ENCODE measurements at places on chromosomes 11 and 22.

DNA sequence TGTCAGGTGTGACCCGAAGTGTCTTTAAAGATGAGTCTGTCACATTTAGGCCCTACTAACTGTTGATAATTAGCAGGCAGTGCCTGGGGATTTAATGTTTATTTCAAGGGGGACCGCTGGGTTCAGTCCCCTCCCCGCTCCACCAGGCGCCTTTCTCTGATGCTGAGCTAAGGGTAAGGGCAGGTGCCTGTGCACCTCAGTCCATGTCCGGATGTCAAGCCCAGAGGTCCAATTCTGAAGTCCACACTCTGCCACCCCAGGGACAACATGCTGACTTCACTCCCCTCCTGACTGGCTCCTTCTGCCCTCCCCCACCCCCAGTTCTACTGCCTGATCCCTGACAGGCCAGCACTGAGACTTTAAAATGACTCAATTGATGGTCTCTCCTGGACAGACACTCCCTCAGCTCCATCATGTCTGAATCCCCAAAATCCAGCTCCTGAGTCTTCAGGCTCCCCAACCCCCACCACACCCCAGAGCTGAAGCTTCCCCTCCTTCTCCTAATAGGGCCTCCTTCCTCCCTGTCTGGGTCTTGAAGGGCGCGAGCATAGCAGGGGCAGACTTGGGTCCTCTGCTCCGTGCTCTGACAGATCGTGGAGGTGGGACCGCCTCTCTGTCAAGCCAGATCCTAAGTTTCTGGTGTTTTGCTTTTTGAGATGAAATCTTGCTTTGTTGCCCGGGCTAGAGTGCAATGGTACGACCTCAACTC lies 49.8 kb upstream of the ANO1 start:
- DNase-seq, result no peak

DNA sequence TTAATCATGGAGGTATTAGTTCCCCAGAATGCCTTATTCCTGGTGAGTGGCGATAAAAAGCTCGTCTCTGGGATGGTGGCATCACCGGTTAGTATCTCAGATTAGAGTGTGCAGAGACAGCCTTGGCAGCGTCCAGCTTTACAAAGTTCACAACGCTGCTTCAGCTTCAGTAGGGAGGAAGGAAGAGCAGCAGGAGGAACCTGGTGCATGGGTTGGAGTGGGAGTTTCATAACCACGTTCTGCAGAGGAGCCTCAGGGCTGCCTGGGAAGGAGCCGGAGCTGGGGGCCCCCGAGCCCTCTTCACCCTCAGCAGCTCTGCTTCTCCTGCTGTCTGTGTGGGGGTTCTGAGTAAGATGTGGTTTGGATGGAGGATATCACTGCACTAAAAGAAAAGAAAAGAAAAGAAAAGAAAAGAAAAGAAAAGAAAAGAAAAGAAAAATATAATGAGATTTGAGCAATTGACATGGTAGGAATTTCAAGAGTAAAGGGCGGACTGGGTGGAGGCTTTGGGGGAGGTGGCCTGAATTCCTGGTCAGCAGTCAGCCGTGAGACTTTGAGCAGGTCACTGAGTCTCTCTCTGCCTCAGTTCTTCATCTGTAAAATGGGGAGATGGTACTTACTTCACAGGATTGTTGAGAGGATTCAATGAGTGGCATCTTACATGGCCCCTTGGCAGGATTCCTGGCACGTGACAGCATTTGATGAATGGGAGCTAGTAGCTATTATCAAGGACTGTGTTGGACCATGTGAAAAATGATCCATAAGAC lies 6.5 kb downstream of the ASPHD2 start:
- DNase-seq, result no peak

DNA sequence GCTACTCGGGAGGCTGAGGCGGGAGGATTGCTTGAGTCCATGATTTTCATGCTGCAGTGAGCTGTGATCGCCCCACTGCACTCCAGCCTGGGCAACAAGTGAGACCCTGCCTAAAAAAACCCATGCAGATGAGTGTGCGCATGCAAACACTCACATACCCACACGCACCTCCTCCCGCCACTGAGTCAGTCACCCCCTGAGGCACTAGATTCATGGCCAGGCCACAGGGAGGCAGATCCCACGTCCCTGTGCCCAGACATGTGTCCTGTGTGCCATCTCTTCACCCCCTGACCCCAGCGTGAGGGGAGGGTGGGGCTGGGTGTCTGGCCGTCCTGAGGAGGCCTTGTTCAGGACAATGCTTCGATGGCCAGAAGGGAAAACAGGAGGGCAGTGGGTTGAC lies 15.5 kb downstream of the RELT start:
- no peak for DNase-seq

GRCh38 chr11:16111690-16112089 lies 244.7 kb downstream of the SOX6 start:
- no peak for DNase-seq

DNA sequence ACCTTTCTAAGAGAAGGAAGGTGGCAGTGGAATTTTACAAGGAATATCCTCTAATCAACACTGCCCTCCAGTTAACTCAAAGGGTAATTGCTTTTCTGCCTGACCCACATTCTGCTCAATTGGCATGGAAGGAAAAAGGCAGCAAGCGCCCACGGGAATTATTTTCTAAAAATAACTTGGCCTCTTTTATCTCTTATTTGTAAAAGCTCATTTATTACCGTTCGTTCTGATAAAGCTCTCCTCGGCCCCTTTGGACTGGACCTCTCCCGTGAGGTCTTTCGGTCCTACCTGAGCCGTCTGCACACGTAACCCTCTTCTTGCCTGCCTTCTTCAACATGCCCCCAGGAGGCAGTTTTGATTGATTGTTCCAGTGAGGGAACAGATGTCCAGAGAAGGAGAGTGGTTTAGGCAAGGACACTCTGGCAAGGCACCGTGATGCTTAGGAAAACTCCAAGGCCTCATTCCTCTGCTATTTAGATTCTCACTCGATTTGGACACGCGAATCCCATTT lies 53.2 kb upstream of the CRTAM start:
- DNase-seq, result no peak

Data from stimulated activated CD8-positive, alpha-beta memory T cell treated with anti-CD3 and anti-CD28 coated beads, Interleukin-15, amount 100 ng/mL, for 24 hours (primary cell).